Epithelial cell of prostate (primary cell): ENCODE measurements at places on chromosomes 7 and 10.

DNA sequence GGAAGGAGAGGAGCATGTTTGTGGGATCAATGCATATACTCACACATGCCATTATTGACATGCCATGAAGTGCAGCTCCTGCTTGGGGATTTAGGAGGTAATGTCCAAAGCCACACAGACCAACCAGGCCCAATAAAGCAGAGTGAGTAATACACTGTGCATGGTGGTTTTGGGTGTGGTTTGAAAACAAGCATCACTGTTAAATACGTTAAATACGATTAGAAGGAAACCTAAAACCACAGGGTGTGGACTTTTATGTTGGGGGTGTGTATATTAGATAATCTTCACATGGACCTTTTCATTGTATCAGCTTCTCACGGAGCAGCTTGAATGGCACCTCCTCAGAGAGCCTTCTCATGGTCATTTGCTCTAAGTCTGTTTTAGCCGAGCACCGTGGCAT is 10.4 kb upstream of the EIF3A start:
- peak; percentile 93 for DNase-seq

DNA sequence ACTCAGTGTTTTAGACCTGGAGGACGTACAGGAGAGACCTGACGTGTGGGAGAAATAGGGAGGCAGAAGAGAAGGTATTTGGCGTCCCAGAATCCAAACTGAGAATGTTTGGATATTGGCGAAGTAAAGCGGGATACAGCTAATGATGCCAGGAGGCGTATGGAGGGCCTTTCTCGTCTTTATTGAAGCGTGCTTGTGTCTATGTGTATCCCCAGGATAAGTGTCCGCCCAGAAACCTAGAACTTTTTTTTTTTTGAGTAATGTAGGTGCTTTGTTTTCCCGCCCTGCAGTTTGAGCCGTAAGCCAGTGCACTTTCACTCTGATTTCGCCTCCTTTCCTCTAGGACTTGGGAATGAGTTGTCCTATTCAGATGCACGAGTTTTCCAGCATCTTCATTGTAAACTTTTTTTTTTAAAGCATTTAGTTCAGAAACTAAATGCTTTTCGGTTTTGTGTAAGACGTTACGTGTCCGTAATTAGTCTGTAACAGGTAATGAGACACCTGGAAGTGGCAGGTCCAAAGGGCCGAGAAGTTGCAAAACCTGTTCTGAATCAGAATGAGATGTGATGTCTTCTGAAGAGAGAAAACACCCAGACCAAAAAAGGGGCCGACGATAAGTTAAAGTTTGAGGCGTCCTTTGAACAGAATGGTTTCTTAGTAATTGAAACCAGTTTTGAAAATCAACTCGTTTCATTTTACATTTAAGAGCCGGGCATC is 746 bp downstream of the ARL5B start:
- peak; percentile 50 for DNase-seq

GRCh38 chr7:25738528-25738927 is 413.5 kb upstream of the NFE2L3 start:
- DNase-seq, result no peak

GRCh38 chr7:29953726-29954347 is 35.8 kb downstream of the SCRN1 start:
- DNase-seq, result no peak

- no peak for DNase-seq
Observed at GRCh38 chr10:26412932-26413331, 25.2 kb upstream of the APBB1IP start.

DNA sequence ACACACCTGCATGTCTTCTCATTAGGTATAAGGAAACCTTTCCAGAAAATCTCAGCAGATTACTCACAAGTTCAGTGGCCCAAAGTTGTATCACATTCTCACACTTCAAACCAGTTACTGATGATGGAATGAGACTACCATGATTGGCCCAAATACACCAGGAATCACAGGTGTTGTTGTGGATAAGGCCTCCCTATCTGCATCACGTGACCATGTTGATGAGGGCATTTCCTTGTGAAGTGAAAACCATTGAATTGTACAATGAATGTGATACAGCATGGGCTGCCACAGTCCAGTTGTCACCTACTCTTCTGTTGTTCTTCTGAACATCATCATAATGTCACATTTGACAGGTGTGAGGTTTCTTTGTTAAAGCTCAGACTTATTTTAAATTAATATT is 431.7 kb downstream of the AUTS2 start:
- no peak for DNase-seq

DNA sequence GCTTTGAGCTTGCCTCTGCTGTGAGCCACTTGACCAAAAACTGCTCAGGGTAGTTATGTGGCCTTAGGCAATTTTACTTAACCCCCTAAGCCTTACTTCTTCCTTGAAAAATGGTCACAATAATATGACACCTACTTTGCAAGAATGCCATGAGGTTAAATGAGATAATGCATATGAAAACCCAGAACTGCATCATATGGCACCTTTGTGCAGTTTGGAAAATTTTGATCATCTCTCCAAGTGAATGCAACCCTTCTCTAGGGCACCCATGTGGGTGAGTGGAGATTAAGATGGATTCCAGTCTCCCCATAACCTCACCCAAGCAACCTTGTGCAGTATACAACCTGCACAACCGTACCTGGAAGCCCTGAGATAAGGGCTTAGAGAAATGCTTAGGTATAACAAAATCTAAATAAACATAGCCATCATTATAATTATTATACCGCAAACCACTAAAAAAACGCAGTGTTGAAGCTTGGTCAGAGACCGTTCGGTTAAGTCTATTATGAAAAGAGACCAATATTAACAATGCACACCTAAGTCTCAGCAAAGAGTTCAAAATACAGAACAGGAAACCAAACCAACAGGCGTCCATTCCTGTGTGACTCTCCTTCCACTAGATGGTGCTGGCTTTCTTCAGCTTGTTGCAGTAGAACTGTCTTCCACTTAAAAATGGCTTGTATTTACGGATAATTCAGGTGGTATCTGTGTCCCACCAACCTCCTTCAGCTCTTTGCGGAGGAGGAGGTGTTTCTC is 21.0 kb upstream of the ASB15 start:
- peak; percentile 3 for DNase-seq

DNA sequence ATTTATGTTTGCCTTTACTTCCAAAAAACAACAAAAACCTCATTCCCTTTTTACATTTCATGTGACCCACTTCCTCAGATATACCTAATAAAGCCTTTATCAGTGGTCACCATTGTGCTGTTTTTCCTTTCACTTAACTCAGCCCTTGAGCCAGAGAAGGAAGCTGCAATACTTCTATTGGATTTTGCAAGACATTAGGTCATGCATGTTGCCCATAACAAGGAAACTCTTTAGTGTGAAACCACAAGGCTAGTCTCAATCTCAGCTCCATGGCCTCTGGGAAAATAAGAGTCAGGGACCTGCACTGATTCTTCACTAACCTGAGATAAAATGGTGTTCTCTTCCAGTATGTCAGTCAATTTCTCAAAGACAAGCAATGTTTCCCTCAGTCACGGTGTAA is 27.8 kb downstream of the STEAP4 start:
- peak; percentile 66 for DNase-seq

GRCh38 chr10:109956454-109957091 is 33.3 kb upstream of the XPNPEP1 start:
- no peak for DNase-seq

- no peak for DNase-seq
Observed at GRCh38 chr7:41438705-41439514, 264.0 kb downstream of the INHBA start.

DNA sequence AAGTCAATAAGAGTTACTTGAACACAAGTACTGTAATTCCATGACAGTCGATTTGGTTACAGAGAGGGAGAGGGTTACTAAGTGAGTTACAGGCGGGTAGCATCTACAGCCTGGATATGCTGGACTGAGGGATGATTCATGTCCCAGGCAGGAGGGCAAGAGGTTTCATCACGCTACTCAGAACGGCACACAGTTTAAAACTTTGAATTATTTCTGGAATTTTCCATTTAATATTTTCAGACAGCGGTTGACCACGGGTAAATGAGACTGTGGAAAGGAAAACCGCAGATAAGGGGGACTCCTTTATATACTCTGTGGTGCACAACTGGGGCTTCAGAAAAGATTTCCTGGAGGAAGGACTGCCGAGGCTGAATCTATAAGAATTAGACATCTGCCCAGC is 25.7 kb upstream of the LRRC4 start:
- no peak for DNase-seq

GRCh38 chr7:130996833-130997231 is 262.8 kb upstream of the KLF14 start:
- DNase-seq, result peak; percentile 56
